ENCODE measurements at places on chromosomes 12 and 14. TPM values are rescaled to one million over a fixed set of nuclear protein-coding genes. Genes with fewer than 3 reads are reported as not detected.
A peak's percentile ranks its signal among the peaks of the same experiment; 100 is the strongest.

GRCh38 chr14:30551460-30551859 is 7.5 kb upstream of the G2E3 start:
- peaks cover 6% of the 10 kb centered on the region for H3K4me1 ChIP-seq
- H3K27ac ChIP-seq, result no peak overlapping the region
- H3K36me3 ChIP-seq, result no peaks in the 10 kb centered on the region
- no peak for DNase-seq
- H3K4me3 ChIP-seq, result no peak overlapping the region

DNA sequence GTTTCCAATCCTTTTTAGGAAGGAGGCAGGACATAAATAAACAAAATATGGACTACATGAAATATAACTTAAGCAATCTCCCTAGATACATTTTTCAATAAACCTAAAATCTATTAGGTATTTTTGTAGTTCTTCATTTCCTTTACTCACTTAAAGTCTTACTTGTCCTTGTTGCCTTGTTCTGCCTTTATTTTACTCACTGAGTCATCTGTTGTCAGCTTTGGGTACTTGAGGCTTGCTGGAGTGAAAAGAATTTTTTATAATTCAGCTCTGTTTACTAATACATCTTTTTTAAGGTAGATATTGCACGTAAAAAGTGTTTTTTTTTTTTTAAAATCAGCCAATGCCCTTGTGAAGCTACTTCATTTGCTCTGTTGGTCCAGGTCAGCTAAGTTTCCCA is 216.2 kb downstream of the PELI2 start:
- H3K36me3 ChIP-seq, result no peaks in the 10 kb centered on the region
- no peak for DNase-seq
- no peaks in the 10 kb centered on the region for H3K27me3 ChIP-seq
- H3K27ac ChIP-seq, result no peak overlapping the region
- no peak overlapping the region for H3K4me3 ChIP-seq

DNA sequence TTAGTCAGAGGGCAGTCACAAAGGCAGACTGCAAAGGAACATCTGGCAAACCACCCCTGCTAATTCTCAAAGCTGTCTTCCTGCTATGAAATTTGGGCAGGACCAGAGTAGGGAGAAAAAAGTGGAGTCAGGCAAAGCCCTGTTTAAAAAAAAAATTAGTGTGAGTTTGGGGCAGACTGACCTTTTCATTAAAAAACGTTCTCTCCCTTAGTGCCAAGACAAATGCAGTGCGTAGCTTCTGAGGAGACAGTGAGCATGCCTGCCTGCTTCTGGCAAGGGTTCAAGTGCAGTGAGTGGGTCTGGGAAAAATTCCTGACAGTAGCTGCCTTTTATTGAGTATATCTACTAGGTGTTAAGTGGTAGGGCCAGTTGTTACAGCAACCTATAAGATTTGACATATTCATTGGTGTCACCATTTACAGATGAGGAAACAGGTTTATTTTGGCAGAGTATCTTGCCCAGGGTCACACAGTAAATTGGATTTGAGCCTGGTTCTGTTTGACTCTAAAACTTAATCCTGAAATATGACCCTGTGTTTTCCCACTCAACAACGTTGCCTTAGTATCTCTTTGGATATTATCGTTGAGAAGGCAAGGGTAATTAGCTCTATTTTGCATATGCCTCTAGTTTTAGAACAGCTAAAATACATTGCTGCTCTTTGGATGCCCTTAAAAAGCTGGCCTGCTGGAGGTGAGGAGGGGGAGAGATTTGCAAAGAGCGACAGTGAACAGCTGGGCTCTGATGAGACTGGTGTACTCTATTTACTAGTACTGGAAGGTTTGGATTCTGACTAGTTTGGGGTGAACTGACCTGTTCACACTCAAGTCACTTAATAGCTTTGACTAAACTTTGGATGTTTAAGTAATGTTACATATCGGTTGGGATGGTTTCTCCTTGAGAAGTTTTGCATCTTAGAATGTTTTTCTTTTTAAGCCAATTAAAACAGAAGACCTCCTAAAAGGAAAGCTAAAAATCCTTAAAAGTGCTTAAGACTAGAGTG is 72.8 kb downstream of the PAPOLA start:
- no peak overlapping the region for H3K27ac ChIP-seq
- H3K36me3 ChIP-seq, result peaks cover 2% of the 10 kb centered on the region
- H3K27me3 ChIP-seq, result no peaks in the 10 kb centered on the region
- no peak overlapping the region for H3K4me3 ChIP-seq

DNA sequence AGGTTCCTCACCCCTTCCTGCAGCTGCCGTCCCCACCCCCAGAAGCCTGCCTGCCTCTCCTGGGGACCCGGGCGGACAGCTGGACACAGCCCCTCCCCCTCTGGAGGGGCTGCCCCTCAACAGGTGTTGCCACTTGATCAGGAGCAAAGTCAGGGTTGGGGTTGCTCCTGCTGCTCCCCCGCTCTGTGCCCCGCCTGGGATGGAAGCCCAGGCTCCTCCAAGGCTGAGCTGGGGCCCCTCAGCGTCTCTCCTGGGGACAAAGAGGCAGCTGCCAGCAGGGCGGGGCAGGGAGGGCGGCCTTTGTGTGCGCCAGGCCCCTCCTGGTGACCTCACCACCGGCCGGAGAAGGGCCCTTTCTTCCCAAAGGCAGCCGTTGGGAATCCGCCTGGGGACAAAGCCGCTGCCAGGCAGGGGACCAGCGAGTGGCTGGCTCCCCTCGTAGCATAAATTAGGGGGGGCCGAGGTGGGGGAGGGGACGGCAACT is 13.7 kb downstream of the TRMT61A start:
- no peaks in the 10 kb centered on the region for H3K36me3 ChIP-seq
- no peaks in the 10 kb centered on the region for H3K4me1 ChIP-seq

- peaks cover 3% of the 10 kb centered on the region for H3K27me3 ChIP-seq
- no peak for DNase-seq
- no peaks in the 10 kb centered on the region for H3K4me1 ChIP-seq
- H3K27ac ChIP-seq, result no peak overlapping the region
Measured at GRCh38 chr12:7602277-7602676, 63.4 kb downstream of the APOBEC1 start.

GRCh38 chr14:65548878-65549277 is 136.3 kb downstream of the FUT8 start:
- no peak overlapping the region for H3K4me3 ChIP-seq
- H3K27me3 ChIP-seq, result no peaks in the 10 kb centered on the region
- DNase-seq, result no peak
- no peak overlapping the region for H3K27ac ChIP-seq
- H3K36me3 ChIP-seq, result peaks cover 2% of the 10 kb centered on the region
- peaks cover 20% of the 10 kb centered on the region for H3K4me1 ChIP-seq

Gene TDRD9
- total RNA-seq, result 0.19 TPM

DNA sequence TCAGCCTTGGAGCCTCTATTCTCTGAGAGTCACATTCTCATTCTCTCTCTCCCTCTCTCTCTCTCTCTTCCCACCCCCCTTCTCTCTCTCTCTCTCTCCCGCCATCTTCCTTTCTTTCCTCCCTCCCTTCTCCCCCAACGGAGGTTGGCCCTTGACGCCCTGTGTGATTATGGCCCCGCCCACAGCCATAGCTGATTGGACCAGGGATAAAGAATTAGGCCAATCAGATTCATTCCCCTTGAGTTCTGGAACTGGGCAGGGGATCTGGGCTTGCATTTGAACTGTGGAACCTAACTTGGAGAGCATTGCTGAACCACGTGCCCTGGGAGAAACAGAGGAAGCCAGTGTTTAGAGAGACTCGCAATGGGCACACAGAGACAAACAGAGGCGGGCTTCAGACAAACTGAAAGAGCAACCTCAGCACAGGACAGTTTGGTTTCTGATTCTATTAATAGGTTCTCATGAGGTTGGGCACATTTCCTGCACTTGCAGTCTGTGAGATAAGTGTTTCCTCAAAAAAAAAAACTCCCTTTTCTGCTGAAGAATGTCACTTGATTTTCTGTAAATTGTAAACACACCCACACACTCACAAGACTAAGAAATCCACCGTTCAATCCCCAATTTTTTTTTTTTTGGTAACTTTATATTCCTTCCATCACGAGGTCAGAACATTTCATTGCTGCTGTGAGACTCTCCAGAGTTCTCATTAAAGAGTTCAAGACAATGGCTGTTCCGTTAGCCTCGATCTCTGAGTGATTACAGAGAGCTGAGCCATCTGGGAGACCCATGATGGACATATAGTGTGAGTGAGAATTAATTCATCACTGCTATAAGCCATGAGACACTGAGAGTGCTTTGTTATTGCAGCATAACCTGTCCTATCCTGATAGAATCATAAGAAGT is 3.5 kb upstream of the P2RX7 start:
- H3K27me3 ChIP-seq, result no peaks in the 10 kb centered on the region
- DNase-seq, result peak; percentile 91
- H3K4me3 ChIP-seq, result peak overlapping the region; percentile 54
- H3K4me1 ChIP-seq, result peaks cover 73% of the 10 kb centered on the region
- peaks cover 2% of the 10 kb centered on the region for H3K36me3 ChIP-seq

Gene DLGAP5
- 92.7 TPM for total RNA-seq

GRCh38 chr14:104341532-104342434 is 203.4 kb downstream of the KIF26A start:
- H3K4me1 ChIP-seq, result no peaks in the 10 kb centered on the region
- no peak overlapping the region for H3K27ac ChIP-seq
- peaks cover 15% of the 10 kb centered on the region for H3K27me3 ChIP-seq
- no peak overlapping the region for H3K4me3 ChIP-seq
- DNase-seq, result peak; percentile 56

- peaks cover 6% of the 10 kb centered on the region for H3K36me3 ChIP-seq
- no peak overlapping the region for H3K4me3 ChIP-seq
- no peak overlapping the region for H3K27ac ChIP-seq
- no peak for DNase-seq
Measured at GRCh38 chr14:95486875-95487668, 29.4 kb downstream of the SYNE3 start.

All from activated CD4-positive, alpha-beta memory T cell treated with anti-CD3 and anti-CD28 coated beads for 36 hours (primary cell).